ENCODE measurements at places on chromosomes 11 and 22.

DNA sequence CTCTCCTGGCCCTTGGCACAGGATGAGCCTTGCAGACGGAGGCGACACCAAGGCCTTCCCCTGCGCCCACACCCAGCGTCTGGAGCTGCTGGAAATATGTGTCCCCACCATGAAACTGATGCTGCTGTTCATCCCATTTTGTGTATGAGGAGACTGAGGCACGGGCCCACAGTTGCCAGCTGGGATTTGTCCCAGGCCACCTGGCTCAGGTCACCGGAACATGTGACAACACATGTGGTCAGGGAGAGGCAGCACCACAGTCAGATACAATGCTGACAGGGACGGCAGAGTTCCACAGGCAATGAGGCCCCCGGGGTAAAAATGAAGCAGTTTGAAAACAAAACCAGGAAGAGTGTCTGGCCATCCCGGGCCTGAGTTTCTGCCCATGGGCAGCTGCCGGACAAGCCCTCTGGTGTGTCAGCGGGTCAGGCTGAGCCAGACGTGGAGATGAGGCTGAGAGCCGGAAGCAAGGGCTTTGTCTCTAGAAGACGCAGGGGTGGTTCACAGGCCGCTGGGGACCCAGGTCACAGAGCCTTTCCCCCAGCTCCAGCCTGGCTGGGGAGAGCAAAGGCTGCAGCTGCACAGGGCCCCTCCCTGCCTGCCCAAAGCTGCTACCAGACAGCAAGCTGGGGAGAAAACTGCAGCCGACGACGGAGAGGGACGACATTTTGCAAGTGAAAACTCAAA, 80.7 kb downstream of the CDKN1C start:
- no peak for DNase-seq

- DNase-seq = no peak
Observed at GRCh38 chr11:34650528-34650927, 29.6 kb downstream of the EHF start.

DNA sequence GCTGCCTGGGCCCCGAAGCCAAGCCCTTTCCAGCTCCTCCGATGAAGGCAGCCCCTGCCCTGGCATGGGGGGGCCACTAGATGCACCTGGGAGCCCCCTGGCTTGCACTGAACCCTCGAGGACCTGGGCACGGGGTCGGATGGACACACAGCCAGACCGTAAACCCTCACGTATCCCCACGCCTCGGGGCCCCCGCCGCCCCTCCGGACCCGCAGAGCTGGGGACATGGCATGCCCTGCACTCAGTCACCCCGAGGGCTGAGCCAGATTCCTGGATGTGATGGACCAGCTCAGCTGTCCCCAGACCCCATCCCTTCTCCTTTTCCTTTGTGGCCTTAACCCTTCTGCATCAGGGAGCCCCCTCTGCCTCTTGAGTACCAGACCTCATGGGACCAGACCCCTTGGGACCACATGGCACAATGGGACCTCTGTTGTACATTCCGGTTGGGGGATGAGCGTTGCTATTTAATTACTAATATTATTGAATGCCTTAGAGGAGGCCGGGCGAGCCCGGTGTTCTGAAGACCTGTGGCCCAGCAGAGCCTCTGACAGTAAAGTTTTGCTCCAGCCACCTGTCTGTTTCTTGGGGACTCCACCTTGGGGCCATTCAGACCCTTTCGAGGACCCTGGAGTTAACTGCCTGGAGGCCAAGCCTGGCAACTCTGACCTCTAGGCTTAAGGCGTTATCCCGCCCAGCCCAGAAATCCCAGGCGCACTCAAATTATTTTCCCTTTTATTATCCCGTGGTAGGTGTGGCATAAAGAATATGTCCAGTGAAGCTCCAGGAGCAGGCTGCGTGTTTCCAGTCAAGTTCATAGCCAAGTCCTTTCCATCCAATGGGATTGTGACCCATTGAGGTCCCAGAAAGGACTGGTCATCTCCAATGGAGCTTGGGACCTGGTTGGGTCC, 3.0 kb downstream of the RASL10A start:
- no peak for DNase-seq

DNA sequence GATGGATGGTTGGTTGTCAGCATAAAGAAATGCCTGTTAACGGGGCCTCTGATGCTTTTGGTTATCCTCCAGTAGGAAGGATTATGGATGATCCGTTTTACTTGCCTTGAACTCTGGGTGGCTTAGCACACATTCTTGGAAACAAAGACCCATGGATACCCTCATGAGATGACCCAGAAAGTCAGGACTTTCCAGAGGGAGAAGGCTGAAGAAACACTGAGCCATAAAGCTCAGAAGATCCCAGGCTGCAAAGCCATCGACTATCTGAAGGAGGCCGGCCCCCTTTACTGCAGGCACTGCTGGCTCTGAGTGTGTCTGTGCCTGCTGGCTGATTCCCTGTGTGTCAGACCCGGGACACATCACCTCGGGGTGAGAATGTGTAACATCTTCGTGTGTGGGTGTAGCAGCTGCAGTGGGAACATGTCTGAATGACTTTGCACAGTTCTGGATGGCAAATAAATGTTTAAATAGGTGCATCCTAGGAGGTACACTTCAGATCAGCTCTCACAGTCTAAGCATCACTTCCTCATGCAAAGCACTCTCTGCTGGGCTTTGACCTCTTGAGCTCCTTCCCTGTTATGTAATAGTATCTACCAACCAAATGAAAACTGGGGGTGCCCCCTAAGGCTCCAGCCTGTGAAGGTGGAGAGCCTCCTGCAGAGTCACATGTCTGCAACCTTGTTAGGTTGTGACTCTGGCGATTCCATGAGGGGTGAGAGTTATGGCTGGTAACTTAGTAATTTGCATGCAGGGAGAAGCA, 1084.9 kb downstream of the TBC1D22A start:
- no peak for DNase-seq

GRCh38 chr22:24699876-24700275, 74.6 kb downstream of the PIWIL3 start:
- no peak for DNase-seq

DNA sequence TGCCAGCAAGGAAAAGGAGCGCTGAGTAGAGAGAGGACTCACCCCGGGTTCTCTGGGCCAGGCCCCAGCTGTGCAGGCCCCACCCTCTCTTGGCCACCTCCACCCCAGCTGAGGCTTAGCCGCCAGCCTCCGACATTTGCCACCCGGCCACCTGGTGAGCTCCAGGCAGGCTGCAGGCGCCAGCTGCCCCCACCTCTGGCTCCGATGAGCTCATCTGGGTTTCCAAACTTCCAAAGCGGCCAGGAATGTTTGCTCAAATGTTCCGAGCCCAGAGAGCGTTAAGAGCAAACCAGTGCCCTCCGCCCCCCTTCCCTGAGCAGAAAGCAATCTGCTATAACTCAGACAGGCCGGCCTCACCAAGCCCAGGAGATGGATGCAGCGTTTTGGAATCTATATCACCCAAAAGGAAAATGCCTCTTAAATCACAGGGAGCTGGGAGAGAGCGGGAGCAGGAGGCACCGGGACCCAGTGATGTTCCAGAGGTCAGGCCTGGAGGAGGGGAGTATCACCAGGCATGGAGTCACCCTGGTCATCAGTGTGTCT, 9.1 kb upstream of the MN1 start:
- DNase-seq = no peak

- no peak for DNase-seq
Observed at GRCh38 chr11:77322506-77322905, 21.0 kb upstream of the GDPD4 start.

GRCh38 chr11:113839842-113840241, 35.5 kb downstream of the USP28 start:
- no peak for DNase-seq

GRCh38 chr22:27883656-27884350, 35.3 kb downstream of the PITPNB start:
- DNase-seq = no peak

DNA sequence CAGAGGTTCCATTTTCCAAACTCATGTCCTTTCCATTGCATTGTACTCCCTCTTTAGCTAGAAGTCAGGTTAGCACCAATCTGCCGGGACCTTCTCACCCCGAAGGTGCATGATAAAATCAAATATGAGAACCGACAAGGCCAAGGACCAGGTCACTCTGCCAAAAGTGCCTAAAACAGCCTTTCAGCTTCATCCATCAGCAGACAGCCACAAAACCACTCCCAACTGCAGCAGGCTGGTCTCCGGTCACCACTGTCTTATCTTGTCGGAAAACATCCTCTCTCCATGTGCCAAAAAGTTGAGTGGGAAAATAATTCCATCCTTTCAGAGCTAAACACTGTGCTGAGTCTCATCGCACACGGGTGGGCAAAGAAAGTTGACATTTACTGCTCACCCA, 1.4 kb downstream of the PI4KA start:
- no peak for DNase-seq

GRCh38 chr22:43826142-43827002, 14.3 kb upstream of the EFCAB6 start:
- no peak for DNase-seq

DNA sequence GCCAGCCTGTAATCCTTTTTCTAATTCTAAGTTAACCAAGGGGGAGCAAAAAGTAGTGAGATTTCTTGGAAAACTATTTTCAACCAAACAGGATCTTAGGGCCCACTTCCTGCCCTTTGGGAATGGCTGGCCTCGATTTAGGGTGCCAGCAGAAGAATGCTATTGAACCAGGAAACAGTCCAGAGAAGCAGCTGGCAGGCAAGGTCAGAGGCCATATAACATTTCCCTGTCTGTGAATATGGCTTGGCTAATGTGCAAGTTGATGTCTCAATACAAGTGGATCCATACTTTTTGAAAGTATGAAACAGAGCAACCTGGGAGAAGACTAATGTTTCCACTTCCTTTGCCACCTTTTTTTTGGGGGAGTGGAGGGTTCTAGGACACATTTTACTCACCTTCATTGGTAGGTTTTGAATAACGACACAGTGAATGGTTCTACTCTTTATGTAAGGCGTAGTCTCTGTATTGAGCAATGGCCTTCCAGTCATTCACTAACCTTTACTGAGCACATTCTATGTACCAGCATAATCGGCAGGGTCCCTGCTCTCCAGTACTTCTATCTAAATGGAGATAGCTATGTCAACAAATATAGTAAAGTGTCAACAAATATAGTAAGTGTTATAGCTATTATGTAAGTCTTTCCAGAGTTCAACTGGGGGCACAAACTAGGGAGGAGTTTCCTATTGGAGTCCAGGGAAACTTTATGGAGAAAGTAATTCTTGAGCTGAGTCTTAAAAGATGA, 34.2 kb upstream of the RRM1 start:
- peak; percentile 82 for DNase-seq

GRCh38 chr22:43080616-43081015, 8.6 kb downstream of the TTLL1 start:
- DNase-seq = no peak
